ENCODE measurements at places on chromosomes 7 and 10.

DNA sequence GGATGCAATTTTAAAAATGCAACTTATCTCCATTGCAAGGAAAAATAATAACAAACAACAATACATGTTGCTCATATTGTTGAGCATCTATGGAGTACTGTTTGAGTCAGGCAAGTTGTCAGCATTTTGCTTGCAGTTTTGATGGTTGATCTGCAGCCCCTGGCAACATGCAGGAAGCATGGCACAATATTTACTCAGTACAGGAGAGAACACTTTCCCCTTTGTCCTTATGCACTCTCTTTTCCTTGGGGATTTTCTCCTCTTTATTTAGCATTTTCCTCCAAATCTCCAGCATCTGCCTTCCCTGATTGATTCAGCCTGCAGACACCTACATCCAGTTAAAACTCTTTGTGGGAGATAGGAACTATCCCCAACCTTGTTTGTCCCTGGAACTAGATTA lies 620.5 kb upstream of the LRRN3 start:
- no peak for DNase-seq

GRCh38 chr7:154726368-154726767 lies 276.6 kb downstream of the PAXIP1 start:
- DNase-seq: no peak

DNA sequence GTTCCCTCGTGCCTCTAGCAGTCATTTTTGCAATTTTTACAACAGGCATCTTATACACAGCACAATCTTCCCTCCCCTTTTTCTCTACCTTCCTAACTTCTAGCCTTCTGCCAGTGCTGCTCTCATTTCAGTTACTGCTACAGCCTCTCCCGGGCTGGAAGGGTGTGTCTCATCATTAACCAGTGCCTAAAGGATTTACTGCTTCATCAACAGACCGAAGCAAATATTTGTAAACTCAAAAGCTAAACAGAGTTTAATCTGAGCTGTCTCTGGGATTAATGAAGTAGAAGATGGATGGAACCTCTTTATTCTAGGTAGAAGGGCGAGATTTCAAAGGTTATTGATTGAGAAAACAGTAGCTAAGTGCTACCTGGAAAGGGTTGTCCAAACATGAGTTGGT lies 94.3 kb downstream of the PRPF18 start:
- DNase-seq: no peak

GRCh38 chr7:21076054-21076453 lies 289.4 kb upstream of the SP8 start:
- DNase-seq: no peak

DNA sequence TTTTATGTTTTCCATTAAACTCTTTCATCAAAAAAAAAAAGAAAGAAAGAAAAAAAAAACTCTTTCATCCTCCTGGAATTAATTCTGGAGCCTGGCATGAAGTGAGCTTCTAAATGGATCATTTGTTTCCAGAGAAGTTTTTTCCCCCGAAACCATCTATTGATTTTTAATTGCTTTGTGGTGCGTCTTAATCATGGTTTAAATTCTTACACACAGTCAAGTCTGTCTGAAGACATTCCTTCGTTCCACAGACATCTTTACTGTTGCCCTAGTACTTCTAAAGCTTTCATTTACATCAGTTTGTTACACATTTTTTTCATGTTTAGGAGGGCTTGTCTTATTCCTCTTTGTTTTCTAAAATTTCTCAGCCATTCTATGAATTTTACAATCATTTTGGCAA lies 493.4 kb upstream of the FOXK1 start:
- DNase-seq: no peak

DNA sequence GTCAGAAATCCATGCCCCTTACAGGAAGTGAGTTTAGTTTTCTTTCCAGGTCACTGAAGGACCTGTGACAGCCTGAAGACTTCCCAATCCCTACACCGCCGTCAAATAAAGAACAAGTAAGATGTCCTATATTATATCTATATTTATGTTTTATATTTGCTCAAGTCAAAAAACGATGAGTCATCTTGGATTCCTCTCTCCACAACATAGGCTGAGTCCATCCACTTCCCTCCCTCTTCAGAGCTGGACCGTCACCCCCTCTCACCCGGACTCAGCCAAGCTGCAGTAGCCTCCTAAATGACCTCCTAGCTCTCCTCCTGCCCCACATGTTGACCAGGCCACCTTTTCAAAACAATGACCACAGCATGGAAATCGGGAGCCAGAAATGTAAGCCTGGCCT lies 53.5 kb downstream of the GLI3 start:
- DNase-seq: no peak

GRCh38 chr10:133245439-133246235 lies 8.0 kb downstream of the VENTX start:
- DNase-seq: no peak

GRCh38 chr7:90551036-90551435 lies 45.1 kb upstream of the CDK14 start:
- DNase-seq: no peak

DNA sequence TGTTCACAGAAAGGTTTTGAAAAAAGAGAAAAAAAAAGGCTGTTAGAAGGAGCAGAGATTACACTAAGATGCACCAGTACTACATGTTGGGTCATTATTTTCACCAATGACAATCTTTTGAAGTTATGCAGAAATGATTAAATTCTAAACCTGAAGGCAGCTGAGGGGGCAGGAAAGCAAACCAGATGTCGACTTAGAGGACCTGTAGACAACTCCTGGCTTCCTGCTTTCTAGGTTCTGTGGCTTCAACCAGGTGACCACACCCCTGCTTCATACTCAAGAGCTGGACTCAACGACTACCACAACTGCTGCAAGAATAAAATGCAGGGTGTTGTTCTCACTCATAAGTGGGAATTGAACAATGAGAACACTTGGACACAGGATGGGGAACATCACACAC lies 30.0 kb downstream of the MYOF start:
- no peak for DNase-seq

DNA sequence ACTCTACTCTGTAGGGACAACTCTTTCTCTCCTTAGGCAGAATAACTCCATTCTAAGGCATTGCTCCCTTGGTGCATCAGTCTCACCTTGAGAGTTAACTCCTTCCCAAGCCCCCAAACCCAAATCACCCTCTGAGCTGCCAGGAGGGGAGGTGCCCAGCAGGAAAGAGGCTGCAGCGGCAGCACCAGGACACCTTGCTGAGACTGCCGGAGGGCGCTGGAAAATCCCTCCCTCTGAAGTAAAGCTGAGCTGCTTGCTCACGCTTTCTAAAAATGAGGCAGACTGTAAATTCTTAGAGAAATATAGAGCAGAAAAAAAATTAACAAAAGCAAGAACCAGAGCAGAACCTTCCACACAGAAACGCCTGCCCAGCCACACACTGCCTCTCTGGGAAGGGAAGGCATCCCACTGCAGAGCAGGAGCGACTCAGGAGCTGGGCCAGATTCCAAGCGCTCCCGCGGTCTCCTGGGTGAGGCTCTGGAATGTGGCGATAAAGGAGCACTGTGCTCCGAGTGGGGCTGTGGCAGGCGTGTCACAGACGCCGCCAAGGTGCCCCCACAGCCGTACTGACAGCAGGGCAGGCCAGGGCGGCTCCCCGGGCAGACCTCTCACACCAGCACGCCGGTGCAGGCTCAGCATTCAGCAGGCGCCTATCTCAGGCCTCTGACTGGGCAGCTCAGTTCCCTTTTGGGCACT lies 202.1 kb downstream of the TNS3 start:
- no peak for DNase-seq

DNA sequence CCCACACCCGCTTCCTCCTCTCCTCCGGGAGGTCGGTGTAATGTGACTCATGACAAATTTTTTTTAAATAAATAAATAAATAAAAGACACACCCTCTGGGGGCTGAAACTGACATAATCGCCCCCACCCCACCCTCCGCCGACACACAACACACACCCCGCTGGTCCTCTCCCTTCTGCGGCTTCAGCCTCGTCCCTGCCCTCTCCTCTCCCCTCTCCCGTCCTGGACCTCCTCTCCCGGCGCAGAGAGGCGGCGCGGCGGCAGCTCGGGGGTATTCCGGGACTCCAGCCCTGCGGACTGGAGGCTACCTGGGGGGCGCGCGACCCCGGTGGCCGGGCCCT lies 686 bp downstream of the ABI1 start:
- DNase-seq: peak; percentile 18

- DNase-seq: no peak
Observed at GRCh38 chr10:108685863-108686531, 1237.3 kb downstream of the XPNPEP1 start.

DNA sequence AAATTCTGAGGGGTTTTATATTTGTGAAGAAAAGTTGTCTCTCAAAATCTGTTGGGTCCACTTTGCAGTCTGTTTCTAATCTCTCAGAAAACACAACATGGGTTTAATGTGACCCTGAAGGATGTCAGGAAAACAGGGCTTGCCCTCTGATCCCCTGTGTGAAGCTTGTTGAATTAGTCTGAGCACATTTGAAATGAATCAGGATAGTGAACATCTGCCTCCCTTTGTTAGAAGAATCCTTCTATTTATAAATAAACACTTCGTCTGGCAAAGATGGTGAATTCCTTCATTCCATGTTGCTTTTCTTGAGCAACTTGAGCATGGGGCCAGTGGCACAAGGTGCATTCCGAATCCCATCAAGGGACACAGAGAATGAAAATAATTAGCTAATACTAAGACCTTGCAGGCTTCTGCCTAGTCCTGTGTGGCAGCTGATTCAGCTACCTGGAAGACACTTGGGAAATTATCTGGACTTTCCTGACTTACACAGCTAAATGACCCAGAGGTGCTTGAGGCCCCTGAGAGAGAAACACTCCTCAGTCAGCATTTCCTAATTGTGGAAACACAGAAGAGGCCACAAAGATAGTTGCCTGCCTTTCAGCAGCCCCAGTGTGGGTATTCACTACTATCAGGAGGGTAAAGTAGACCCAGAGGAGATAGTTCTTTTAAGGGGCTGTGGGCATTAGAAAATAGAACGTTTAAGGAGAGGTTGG lies 305.5 kb downstream of the C7orf25 start:
- no peak for DNase-seq

DNA sequence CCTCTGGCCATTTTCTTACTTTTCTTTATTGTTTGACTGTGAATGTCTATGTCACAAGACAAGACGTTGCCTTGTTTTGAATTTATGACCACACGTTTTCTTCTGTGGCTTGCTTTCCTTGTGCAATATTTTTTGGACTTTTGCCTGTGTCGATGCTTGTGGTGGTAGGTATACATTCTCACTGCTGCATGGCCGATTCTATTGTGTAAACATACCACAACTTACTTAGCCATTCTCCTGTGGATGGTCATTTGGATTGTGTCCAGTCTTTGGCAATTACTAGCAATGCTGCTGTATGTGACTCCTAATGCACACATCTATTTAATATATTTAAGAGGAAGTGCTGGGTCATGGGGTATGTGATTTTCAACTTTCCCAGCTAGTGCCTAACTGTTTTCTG lies 18.0 kb upstream of the DLG5 start:
- DNase-seq: no peak

GRCh38 chr7:5143106-5143505 lies 46.9 kb upstream of the WIPI2 start:
- DNase-seq: no peak

DNA sequence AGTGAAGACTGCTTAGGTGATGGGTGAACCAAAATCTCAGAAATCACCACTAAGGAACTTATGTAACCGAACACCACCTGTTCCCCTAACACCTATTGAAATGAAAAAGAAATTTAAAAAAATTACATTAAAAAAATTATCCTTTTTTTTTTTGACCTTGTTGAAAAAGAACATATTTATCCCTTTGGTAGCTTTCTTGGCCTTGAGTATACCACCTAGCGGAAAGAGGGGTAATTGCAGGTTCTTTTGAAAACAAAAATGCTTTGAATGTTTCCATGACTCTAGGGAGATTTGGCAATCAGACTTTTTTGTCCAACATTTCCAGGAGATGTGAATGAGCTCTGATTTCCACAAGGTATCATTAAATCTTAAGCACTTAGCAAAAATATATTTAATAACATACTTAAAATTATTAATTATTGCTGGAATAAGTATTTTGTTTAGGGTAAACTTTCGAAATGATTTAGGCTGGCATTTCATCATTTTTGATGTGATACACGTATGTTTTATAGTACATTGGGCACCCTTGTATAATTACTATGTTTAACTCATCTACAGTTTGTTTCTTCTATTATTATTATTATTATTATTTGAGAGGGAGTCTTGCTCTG lies 47.0 kb upstream of the ELMO1 start:
- DNase-seq: no peak

Measured in stimulated activated CD8-positive, alpha-beta memory T cell treated with anti-CD3 and anti-CD28 coated beads, Interleukin-4, amount 100 ng/mL, for 1 hour (primary cell).